ENCODE measurements at places on chromosomes 7 and 10.

DNA sequence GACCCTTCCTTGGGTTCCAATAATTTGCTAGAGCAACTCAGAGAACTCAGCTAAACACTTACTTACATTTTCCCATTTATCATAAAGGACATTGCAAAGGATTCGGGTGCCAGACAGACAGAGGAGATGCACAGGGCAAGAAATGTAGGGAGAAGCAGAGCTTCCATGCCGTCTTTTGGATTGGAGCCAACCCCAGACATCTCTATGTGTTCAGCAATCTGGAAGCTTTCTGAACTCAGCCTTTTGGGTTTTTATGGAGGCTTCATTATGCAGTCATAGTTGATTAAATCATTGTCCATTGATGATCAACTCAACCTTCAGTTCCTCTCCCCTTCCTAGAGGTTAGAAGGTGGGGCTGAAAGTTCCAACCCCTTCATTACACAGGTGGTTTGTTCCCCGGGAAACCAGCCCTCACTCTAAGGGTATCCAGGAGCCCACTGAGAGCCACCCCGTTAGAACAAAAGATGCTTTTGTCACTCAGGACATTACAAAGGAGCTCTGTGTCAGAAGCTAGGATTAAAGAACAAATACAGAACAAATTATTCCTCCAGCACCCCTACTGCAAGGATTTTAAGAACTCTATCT, 211.9 kb upstream of the VSTM2A start:
- no peak for DNase-seq

- no peak for DNase-seq
Measured at GRCh38 chr7:37990337-37990736, 69.9 kb downstream of the EPDR1 start.

- no peak for DNase-seq
Measured at GRCh38 chr10:18369859-18370473, 229.7 kb downstream of the CACNB2 start.

GRCh38 chr7:122429926-122430325, 125.4 kb upstream of the FEZF1 start:
- DNase-seq, result no peak

GRCh38 chr10:61842755-61843497, 58.6 kb upstream of the ARID5B start:
- DNase-seq, result no peak

DNA sequence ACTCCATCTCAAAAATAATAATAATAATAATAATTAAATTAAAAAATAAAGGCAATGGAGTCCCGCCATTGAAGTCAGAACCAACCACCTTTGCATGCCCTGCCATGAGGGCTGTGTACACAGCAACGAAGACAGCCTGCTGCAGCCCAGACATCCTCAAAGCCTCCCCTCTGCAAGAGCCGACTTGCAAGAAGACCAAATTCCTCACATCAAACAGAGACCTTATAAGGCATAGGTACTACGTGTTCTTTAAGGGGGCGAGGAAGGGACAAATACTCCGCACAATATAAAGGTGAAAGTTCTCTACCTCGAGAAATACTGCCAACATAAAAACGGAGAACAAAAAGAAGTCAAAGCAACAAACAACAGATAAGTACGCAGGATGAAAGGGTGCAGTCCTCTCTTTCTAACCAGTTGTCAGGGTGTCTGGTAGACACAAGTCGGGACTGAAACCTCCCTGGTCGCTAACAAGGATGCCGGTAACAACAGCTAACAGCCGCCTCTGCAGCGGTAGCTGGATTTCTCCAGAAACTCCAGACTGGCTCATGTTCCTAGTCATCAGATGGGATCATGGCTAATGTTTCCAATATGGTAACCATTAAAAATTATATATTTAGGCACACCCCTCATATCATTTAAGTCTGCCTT, 23.6 kb downstream of the FGFR2 start:
- no peak for DNase-seq

GRCh38 chr10:12605580-12606405, 256.4 kb downstream of the CAMK1D start:
- DNase-seq, result peak; percentile 28

Measured in CD4-positive, alpha-beta T cell treated with Interleukin-2 at 100 ng/mL for 4 hours (primary cell).